ENCODE measurements at places on chromosomes 5 and 9. TPM values are rescaled to one million over a fixed set of nuclear protein-coding genes. Genes with fewer than 3 reads are reported as not detected.

The RUSC2 gene
- total RNA-seq = 27.3 TPM

DNA sequence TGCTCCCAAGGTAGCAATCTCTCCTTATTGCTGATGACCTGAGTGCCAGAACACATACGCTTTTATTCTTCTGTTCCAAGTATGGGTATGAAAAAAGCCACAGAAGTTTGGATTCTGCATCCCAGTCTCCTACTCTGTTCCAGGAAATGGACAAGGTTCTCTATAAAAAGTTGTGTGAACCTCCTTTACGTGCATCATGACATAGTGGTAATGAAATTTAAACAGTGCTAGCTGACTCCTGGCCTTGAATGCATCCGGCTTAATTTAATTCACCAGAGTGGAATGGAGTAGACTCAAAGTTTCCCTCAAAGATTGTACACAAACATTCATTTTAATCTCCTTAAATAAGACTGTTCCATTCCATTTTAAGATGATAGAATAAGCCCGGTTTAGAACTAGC lies 68.9 kb downstream of the LURAP1L start:
- DNase-seq = no peak

DNA sequence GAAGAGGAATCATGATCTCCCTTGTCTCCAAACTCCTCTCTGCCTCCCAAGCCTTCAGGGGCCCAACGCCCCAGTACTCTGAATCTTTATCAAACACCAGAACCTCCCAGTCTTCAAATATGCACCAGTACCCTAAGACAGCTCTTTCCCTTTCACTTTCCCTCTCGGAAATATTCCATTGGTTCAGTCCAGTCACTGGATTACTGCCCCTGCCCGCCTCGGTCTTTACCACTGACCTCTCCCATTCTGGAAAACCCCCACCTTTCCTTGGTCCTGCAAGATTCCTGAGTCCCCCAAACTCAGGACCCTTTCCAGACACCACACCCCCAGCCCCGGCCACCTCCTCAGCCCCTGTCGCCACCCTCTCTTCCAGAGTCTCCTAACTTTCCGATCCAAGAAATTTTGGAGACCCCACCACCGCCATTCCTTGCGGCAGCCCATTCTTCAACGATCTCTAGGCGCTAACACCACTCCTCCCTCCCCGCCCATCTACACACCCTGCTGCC lies 674 bp downstream of the C5orf15 start:
- peak; percentile 61 for DNase-seq

The CCDC171 gene
- 5.1 TPM for total RNA-seq

DNA sequence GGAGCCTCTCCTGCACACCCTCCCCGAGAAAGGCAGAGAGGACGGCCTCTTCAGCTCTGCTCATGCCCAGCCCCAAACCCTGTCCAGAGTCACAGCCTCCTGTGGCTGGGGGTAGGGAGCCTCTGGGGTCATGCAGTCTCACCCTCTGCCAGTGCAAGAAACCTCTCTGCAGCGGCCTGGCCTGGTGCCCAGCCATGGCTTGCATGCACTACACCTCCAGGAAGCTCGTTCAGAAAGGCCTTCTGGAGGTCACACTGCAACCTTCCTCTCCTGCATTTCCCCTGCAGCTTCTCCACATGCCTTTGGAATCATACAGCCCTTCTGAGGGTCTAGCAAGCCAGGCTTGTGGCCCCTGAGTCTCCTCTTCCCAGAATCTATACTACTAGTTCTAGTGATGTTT lies 17.9 kb downstream of the CSF1R start:
- DNase-seq = no peak

DNA sequence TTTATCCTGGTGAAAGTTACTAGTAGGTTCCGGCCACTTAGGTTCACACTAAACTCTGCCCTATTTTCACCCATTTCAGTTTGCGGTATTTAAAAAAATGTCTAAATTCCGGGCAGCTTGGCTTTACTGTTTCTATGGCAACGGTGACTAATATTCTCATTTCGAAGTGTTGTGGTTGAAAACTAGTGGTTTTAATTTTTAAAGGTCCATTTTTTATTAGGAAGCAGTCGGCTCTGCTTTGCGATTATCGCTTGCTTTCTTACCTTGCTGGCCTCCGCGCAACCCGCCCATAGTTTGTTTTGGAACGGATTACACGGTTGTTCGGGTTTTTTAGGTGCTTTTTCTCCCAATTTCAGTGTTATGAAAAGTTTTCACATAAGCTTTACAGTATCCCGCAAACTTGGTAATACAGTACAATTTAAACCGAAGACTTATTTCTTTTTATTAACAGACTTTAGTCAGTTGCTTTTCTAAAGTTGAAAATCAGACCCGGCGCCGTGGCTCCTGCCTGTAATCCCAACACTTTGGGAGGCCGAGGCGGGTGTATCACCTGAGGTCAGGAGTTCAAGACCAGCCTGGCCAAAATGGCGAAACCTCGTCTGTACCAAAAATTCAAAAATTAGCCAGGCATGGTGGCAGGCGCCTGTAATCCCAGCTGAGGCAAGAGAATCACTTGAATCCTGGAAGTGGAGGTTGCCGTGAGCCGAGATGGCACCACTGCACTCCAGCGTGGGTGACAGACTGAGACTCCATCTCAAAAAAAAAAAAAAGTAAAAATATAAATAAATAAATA lies 1.6 kb downstream of the KDM4C start:
- DNase-seq = peak; percentile 63

The SPAG8 gene
- 6.1 TPM for total RNA-seq

The IGFBPL1 gene
- 0.22 TPM for total RNA-seq

- no peak for DNase-seq
Measured at GRCh38 chr5:116395631-116396203, 178.9 kb downstream of the SEMA6A start.

DNA sequence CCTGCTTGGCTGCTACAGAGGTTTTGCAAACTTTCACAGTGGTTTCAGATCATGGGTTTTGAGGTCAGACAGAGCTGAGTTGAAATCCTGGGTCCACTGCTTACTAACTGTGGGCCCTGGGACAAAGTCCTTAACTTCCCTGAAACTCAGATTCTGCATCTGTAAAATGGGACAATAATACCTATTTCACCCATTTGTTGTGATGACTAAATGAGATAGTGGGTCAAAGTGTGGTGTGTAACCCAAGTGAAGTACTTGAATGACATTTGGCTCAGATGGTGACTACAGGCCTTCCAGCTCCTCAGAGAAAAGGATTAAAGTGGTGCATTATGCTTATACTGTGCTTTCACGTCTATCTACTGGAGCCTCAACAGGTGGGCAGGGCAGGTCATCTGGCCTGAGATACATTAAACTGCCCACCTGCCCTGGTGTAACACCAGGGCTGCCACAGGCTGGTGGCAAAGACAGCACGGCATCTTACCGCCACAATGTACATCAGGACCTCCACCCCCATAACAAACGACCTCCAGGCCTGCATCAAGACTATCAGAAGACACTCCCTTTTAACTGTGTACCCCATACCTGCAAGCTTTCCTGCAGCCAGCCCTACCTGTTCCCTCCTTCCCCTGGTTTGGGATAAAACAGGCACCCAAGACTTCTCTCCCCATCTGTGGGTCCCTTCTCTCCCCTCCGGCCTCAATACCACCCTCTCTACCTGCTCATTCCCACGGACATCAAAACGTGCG lies 846 bp upstream of the TRAF1 start:
- DNase-seq = no peak

- no peak for DNase-seq
Measured at GRCh38 chr5:1800472-1801221, 560 bp upstream of the NDUFS6 start.

DNA sequence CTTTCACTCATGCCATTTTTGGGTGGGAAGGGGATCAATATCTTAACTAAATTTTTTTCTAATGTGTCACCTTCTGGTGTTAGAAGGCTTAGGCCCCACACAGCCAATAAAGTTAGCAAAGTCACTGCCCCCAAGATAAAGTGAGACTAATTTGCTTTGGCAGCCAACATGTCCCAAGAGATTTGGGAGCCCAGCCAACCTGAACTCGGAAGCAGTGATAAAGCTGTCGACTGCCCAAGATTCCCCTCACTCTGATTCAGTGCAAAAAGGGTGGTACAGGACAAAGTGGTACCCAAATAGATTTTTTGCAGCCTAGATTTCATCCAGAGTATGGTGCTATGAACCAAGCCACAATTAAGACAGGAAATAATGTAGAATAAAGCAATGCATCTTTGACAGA lies 572.5 kb upstream of the ARRDC3 start:
- DNase-seq = no peak

The TRIP13 gene
- 1.6 TPM for total RNA-seq

DNA sequence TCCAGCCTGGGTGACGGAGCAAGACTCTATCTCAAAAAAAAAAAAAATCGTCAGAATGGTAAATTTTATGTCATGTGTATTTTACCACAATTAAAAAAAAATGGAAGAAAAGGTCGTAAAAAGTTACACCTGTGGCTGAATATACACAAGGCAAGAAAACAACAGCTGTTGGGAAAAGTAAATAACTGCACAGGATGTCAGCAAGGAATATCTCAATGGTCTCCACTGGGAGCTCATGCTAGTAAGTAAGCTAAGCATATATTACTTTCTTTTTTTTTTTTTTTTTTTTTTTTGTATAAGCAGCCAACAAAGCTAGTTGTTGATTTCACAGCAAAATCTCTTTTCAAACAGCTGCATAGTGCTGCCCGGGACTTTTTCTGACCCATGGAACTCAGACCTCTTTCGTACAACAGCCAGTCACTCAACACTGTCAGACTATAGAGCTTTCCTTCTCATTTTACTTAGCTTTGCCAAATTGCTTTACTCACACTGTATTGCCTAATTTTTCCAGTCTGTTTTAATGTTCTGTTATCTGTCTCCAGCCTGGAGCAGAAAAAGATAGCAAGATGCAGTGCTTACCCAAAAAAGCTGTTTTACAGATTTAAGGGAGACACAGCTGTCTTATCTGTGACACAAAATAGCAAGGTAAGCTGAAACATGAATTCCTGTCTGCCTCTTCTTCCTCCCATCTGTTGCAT lies 175.9 kb downstream of the ENC1 start:
- no peak for DNase-seq

The DMRT3 gene
- total RNA-seq = not detected

- no peak for DNase-seq
Measured at GRCh38 chr9:109974918-109975276, 194.9 kb downstream of the PALM2AKAP2 start.

The LHX2 gene
- not detected for total RNA-seq

DNA sequence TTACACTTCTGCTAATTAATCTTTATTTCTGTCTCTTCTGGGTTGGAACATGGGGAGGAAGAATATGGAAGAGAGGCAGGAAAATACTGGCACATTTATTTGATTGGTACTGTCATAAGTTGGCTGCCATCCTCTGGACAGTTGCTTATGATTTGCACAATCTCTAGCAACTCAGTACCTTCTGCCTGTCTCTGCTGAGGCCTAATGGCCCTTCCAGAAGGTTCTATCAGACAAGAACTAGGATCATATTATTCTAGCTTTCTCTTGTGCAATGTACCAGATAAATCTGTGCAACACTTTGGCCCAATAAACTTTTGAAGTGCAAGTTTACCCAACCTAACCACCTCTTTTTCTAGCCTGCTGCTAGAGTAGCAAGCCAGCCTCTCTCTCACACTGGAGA lies 335.0 kb downstream of the ARRDC3 start:
- no peak for DNase-seq

The SPATA24 gene
- total RNA-seq = 6.8 TPM

DNA sequence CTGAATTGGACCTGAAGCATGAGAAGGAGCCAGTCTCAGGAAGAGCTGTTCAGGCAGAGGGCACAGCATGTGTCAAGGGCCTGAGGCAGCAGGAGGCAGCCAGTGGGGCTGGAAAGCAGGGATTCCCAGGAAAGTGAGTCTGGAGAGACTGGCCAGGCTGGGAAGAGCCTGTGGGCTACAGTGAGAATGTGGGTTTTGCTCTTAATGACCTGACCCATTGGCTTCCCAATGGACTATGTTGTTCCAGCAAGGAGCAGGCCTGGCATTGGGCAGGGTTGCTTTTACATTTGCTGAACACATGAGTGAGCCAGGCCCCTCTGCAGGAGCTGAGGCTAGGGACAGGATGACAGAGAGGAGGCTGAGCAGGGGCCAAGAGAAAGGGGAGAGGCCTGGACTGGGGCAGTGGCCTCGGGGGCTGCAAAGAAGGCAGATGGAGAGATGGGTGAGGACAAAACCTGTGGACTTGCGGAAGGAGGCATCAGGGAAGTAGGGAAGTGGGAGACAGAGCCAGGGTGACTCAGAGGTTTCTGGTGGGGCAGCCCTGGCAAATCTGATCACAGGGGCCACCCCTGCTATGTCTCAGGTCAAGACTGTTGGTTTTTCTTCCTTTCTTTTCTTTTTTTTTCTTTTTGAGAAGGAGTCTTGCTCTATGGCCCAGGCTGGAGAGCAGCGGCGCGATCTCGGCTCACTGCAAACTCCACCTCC lies 65.9 kb upstream of the NEK6 start:
- DNase-seq = no peak

GRCh38 chr9:33159777-33160127 lies 7.4 kb downstream of the B4GALT1 start:
- DNase-seq = no peak

The ERCC8 gene
- 11.5 TPM for total RNA-seq

DNA sequence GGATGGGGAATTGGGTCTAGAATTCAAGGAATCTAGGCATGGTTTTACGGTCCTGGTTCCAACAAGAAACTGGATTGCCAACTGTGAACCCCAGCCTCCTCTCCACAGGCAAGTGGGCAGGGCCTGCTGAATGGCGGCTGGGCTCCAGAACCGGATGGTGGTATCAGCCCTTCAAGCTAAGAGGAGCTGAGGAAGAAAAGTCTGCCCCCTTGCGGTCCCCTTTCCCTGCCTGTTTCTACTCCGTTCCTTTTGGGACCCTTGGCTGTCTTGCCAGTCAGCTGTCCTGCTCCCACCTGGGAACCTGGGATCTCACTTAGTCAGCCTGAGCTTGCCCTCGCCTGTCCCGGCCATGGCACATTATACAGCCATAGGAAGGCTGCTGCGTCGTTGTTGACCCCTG lies 234.4 kb upstream of the DAPK1 start:
- DNase-seq = no peak

- DNase-seq = no peak
Measured at GRCh38 chr5:78500871-78501270, 140.5 kb downstream of the SCAMP1 start.

DNA sequence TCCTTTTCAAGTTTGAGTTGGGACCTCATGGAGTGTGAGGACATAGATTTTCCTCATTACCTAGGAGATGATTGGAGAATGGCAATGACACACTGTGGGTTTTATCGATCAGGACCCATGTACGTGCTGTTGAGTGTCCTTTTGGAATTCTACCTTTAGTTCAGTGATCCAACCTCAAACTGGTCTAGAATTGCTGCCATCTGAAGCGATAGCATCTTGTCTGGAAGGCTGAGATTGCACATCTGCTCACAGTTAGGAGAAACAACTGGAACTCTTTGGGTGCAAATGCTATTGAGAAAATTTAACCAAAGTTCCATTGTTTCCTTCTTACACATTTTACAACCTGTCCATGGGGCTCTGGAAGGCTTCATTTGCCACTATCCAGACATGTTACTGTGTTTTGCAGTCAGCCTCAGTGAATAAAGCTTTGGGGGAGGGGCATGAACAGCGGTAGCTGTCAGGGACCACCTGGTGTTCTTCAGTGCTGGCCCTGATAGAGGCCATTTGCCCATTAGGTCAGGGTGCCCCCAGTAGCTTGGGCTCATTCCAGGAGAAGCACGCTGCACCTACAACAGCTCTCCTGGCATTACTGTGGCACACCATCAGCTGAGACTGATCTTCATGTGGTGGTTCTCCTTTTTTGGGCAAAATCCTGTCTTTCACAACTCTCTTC lies 123.1 kb downstream of the PDE8B start:
- DNase-seq = no peak

GRCh38 chr5:126869005-126869451 lies 92.1 kb downstream of the LMNB1 start:
- no peak for DNase-seq

The FBN2 gene
- 1.0 TPM for total RNA-seq

- no peak for DNase-seq
Measured at GRCh38 chr9:37370968-37371563, 51.4 kb upstream of the GRHPR start.
